ENCODE measurements at places on chromosomes 3 and 15.

DNA sequence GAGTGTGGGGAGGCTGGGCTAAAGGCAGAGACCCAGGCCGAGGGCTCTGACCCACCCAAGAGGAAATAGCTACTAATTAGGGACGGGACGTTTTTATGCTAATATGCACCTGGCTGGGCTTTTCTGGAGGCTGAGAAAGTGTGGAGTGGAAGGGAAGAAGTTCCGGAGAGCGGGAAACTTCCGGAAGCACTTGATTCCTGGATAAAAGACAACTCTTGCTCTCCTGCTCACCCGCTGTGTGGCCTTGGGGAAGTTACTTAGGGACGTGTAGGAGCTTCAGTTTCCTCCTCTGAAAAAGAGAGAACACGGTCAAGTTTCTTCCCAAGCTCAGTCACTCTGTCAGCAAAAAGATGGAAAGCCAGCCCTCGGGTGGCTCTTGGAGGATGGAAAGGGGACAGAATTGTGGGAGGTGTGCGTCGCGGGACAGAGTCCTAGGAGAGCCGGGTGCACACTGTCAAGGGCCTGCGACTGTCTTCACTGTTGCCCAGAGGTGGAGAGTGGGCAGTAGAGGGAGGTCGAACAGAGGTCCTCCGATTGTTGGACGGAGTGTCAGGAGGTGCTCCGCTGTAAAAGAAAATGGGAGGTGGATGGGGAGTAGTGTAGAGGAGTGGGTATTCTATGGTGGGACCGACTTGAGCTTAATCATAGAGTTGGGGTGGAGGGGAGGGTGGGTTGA lies 43.2 kb downstream of the EPHB3 start:
- DNase-seq, result no peak

DNA sequence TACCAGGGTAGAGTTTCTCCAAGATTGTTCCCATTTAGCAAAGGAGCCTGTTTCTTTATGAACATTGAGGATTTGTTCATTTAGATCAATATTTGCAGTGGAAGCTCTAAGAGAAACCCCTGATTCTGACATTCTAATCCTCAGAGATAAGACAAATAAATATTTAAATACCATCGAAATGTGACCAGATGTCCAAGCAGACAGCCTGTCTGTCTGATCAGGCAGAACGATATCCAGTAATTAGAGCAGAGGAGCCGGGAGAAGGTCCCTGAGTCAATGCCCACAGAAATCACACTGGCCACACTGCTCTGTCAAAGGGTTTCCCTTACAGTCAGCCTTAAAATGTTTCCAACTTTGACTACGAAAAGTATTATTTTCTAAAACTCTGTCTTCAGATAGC lies 15.7 kb upstream of the ARPIN start:
- no peak for DNase-seq

- no peak for DNase-seq
Observed at GRCh38 chr3:187020376-187020775, 90.0 kb downstream of the ST6GAL1 start.

DNA sequence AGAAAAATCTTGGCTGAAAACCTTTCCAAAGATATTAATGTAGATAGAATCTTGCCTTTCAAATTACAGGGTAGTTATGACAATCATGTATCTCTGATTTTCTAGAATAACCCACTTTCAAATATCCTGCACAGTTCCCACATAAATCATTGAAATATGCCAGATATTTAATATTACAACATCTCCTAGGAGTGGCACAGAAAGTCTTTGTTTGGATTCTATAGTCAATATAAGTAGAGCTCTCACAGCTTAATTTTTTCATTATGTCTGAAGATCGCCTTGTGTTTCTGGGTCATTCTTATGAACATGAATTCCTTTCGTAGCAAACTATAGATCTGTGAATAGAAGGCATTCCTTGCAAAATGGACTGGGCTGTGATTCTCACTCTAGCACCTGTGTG lies 5.0 kb downstream of the RARB start:
- no peak for DNase-seq

All from stimulated activated CD8-positive, alpha-beta memory T cell treated with anti-CD3 and anti-CD28 coated beads, Interleukin-4, amount 100 ng/mL, for 4 hours (primary cell).